ENCODE measurements at places on chromosomes 12 and 14. TPM values are rescaled to one million over a fixed set of nuclear protein-coding genes. Genes with fewer than 3 reads are reported as not detected.

SYNE3 gene
- total RNA-seq, result 2.2 TPM

PDZRN4 gene
- total RNA-seq, result 59.5 TPM

BEST3 gene
- 6.6 TPM for total RNA-seq

P2RX2 gene
- not detected for total RNA-seq

CISTR gene
- total RNA-seq, result not detected

SMIM41 gene
- total RNA-seq, result not detected

PRH2 gene
- 2.8 TPM for total RNA-seq

Data from parietal lobe (tissue), 2 donors.